Activated CD4-positive, alpha-beta T cell treated with anti-CD3 and anti-CD28 coated beads, Interleukin-2, amount 50 U/mL, for 48 hours (primary cell): ENCODE measurements at places on chromosomes 3 and 15.

GRCh38 chr3:51382947-51383578 lies 2.0 kb upstream of the MANF start:
- no peak for DNase-seq

DNA sequence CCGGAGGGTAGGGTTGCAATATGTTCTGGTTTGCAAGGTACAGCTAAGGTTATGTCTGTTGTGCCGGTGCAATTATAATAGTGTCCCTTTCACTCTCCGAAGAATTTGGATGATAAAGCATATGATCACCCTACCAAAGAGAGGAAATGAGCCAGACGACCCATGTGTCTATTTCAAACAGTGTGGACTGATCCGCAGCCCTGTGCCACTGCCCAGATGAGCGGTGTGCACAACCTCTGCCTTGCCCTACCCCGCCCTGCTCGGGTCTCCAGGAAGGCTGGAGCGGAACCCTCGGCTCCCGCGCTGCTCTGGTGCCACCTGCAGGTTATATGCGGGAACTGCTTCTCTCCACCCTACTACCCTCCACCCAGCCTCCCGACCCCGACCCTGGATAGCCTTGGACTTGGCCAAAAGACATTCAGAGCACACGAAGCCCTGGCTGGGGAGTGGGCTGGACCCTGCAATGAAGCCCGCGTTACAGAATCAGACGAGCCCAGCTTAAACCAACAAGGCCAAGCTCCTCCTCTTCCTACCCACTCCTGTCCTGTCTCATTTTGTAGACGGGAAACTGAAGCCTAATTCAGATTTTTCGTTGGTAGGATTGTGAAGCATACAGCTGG lies 68.4 kb upstream of the CHRNB4 start:
- peak; percentile 80 for DNase-seq

DNA sequence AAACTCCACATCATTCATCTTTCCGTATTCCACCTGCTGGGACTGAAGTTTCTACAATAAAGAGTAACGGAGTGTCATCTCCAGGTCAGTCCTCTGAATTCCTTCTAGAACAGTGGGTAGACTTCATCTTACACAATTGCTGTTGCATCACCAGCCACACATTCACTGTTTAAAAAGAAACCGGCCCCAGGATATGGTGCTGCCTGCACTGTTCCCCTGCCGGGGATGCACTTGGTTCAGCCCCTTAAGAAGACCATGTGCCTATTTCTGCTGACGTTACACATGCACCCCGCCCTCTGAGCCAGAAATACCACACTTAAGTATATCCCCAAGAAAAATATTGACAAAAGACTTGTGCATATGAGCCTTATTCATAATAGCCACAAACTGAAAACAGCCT lies 233.4 kb downstream of the FEZF2 start:
- DNase-seq, result no peak

DNA sequence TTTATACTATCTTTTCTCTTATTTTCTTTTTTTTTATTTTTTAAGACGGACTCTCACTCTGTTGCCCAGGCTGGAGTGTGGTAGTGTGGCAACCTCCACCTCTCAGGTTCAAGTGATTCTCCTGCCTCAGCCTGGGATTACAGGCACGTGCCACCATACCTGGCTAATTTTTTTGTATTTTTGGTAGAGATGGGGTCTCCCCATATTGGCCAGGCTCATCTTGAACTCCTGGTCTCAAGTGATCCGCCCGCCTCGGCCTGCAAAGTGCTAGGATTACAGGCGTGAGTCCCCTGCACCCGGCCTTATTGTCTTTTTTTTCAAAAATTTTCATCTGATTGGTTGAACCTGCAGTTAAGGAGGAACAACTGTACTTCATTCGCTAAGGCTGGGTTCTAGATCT lies 21.8 kb downstream of the ABHD2 start:
- DNase-seq, result no peak

GRCh38 chr3:14137004-14137403 lies 12.2 kb downstream of the TMEM43 start:
- DNase-seq, result no peak

GRCh38 chr15:55277116-55277564 lies 12.5 kb downstream of the RAB27A start:
- peak; percentile 71 for DNase-seq
